NCI-H510A (cell line): ENCODE measurements at places on chromosomes 6 and 20.
A peak's percentile ranks its signal among the peaks of the same experiment; 100 is the strongest.

DNA sequence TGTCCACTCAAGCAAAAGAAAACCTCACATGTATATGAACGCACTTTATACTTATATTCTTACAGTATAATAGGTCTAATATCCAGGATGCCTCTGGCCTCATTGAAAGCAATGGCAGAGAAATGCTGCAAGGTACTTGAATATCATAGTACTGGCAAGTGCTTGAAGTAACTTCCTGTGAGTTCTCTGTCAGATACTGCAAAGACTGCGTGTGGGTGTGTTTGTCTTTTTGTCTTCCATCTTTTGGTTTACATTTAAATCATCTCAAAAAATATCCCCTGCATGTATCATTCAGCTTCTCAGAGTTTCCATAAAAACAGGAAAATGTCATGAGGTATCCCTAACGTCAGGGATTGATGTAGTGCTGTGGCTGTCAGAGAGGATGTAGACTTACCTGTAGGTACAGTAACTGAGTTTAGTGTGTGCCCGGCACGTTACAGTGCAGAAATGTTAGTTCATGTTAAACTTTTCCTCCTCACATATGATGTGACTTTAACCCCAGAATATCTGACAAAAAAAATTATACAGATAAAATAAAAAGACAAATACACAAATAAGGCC is 184.3 kb downstream of the DST start:
- no peak for DNase-seq

- no peak for DNase-seq
Measured at GRCh38 chr20:55200317-55200716, 724.9 kb downstream of the DOK5 start.

- DNase-seq, result no peak
Measured at GRCh38 chr20:34941226-34941625, 14.4 kb downstream of the GSS start.

- peak; percentile 70 for DNase-seq
Measured at GRCh38 chr20:50303573-50304500, 113.2 kb downstream of the CEBPB start.

- DNase-seq, result no peak
Measured at GRCh38 chr20:20393207-20394120, 25.6 kb downstream of the INSM1 start.

GRCh38 chr20:11387189-11387754 is 530.4 kb upstream of the BTBD3 start:
- no peak for DNase-seq

- DNase-seq, result no peak
Measured at GRCh38 chr6:28311139-28311823, 24.7 kb downstream of the ZSCAN31 start.

DNA sequence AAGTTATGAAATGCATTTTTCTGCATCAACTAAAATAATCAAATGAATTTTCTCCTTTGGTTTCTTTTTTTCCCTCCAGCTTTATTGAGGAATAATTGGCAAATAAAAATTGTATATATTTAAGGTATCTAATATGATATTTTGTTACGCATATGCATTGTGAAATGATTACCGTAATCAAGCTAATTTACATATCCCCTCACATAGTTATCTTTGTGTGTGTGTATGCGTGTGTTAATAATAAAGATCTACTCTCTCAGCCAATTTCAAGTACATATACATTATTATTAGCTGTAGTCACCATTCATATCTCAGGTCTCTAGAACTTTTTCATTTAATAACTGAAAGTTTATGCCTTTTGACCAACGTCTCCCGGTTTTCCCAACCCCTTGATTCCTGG is 61.1 kb downstream of the SYCP2L start:
- no peak for DNase-seq

DNA sequence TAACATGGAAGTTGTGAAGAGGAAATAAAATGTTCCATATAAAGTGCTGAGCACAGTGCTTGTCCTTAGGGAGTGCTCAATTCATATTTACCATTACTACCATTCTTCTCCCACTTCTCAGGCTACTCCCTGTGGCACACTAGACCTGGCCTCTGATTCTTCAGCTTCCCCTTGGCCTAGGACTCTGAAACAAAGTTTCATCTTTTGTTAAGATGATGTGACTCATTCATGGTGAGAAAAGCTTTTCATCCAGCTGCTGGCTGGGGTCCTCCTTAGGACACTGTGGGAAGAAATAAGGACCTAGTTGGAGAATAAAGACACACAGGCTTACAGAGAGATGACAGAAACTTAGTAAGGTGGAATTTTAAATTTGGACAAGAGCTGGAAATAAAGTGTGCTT is 314.8 kb downstream of the CDC5L start:
- DNase-seq, result no peak

DNA sequence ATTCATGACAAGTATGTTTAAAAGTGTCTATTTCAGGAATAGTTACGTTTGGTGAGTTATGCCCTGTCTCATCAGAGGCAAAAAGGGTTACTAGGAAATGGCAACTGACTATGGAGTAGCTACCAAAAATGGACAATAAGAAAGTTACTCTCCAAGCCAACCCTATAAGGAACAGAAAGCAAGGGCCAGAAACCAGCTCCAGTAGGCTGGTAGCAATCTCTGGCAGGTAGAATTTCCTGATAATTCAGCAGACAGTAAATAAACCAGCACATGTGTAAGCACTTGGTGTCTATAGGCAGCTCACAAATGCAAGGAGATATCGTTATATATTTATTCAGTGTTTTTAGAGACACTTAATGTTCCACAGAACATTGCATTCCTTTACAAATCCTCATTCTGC is 20.3 kb downstream of the SOX4 start:
- DNase-seq, result no peak

DNA sequence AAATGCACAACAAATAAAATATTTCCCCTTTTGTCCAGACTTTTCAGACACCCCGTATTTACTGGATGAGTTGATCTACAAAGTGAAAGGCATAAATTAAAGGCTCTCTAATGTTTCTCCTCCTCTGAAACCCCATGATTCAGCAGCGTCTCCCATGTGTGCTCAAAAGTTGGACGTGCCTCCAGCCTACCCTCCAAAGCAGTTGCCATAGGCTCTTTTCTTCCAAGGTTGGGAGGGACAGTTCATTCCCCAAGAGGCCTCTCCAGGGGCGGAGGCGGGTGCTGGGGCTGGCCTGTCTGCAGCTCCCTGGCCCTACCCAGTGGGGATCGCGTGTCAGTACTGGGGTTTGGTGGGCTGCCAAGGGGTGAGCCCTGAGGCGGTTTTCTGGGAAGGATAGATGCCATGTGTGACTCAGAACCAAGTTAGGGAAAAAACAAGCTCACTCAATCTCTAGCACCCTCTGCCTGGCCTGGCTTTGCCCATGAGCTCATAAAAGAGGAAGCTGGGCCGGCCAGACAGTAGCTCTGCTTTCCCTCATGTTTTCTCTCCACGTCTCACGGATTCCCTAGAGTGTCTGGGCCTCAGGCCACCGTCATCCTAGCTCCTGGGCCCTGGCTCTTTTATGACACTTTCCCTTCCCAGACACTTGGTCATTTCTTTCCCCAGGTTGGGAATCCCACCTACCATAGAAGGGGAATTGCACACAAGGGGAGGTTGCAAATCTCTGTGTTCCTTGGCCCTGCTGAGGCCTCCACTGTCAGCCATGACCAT is 8.0 kb upstream of the IER3 start:
- no peak for DNase-seq

DNA sequence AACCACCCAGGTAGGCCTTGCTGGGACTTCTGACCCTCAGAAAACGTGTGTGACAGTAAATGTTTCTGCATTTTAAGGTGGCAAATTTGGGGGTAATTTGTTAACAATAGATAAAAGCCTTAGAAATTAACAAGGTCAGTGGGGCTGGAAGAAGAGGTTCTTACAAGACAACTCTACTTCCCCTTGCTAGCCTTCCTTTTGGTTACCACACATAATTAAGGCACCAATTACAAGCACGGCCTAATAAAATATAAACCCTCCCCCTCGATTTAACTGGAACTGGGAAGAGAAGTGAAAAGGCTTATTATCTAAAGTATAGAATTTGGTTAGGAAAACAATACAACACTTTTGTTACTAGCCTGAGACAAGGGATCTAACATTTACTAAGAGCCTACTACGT is 38.8 kb downstream of the ELOVL5 start:
- DNase-seq, result no peak

DNA sequence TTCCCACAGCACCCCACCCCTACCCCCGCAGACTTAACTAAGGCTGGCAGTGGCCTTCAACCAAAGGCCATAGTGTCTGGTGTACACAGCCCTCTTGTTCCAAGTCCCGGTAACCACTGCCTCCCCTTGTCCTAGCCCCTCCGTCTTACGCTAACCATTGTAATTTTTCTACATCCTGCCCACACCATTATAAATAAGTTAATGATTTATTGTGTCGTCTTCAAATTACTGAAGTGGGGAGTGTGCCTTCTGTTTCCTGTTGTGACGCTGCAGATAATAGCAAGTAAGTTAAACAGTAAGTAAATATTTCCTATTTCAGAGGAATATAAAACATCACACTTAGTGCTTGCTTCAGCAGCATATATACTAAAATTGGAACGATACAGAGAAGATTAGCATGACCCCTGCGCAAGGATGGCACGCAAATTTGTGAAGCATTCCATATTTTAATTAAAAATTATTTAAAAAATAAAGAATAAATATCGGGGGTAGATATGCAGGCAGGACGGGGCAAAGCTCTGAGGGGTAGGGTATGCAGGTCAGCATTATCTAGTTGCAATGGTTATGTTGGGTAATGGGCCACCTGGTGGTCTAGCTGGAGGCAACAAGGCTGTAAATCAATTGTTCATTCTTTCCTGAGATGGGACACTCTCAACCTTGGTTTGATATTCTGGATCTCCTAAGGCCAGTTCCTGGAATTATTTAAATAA is 15.1 kb downstream of the SRSF6 start:
- no peak for DNase-seq

GRCh38 chr6:34236443-34237315 is at the start of gene HMGA1:
Gene HMGA1, plus strand, starts transcription at chr6:34236873. Its CDS starts 3,908 bp downstream, at chr6:34240781.
- peak; percentile 97 for DNase-seq

DNA sequence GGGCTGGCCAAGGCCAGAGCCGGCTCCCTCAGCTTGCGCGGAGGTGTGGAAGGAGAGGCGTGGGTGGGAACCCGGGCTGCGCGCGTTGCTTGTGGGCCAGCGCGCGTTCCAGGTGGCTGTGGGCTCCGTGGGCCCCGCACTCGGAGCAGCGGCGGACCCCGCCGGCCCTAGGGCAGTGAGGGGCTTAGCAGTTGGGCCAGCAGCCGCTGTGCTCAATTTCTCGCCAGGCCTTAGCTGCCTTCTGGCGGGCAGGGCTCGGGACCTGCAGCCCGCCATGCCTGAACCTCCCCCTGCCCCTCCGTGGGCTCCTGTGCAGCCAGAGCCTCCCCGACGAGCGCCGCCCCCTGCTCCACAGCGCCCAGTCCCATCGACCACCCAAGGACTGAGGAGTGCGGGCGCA is 108.4 kb downstream of the GMPR start:
- no peak for DNase-seq
